NCI-H774 (cell line): ENCODE measurements at places on chromosomes 6 and 20.

DNA sequence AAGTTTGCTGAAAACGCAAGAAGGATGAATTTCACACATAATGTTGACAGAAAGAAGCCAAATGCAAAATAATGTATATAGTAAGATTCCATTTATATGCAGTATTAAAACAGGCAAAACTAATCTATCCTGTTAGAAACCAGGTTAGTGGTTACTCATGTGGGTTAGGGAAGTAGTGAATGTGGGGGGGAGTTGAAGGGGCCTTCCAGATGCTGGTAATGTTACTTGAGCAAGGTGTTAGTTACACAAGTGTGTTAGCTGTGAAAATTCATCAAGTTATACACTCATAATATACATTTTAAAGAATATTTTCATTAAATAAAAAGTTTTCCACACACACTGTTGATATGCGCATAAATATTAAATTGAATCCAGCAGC is 29.8 kb downstream of the USP45 start:
- no peak for DNase-seq

DNA sequence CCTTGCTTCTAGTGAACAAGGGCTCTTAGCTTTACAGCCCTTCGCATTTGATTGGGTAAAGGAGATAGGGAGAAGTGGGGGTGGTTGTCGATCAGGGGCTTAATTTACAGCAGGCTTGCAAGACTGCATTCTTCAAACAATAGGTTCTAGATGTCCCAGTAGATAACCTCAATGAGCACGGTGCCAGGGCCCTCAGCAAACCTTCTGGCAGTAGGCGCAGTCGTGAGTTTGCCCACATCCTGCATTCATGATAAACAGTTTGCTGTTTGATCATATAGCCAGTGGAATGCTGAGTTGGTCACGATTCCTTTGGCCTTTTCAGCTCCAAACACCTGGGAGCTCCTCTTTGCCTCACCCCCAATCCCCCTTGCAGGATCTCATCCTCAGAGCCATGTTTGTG is 27.5 kb downstream of the SUN5 start:
- DNase-seq: no peak

- no peak for DNase-seq
These were observed 59.7 kb downstream of the YTHDF1 start for GRCh38 chr20:63156221-63156671.

GRCh38 chr6:150866991-150867501 is 1.5 kb downstream of the MTHFD1L start:
- DNase-seq: no peak

DNA sequence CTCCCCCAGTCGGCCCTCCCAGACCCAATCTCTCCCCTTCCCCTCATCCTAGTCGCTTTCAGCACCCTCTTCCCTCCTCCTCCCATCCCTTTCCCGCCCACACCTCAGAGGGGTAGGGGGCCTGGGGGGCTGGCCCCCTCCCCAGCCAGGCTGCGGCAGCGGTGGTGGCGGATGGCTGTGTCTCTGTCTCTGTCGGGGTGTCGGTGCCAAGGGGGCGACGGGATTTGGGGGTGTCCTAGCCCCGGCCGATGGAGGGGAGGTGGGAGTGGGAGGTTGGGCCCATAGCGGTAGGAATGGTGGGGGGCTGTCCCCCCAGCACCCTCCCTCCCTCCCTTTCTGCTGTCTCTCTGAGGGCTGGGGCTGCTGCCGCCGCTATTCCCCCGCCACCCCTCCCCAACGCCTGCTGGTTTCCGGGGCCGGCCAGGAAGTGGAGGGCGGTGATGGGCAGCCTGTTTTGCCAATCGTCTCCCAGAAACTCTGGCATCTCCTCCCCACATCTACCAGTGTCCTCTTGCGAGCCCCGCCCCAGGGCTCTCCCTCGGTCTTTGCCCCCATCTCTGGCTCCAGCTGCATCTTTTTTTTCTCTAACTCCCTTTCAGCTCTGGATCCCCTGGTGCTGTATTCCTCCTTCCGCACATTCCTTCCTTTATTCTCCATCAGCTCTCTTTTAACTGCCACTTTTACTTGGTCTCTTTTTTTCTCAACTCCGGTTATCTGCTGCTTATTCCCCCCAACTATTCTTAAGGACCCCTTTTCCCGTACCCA is at the start of gene AGPAT1:
Gene AGPAT1, minus strand, starts transcription at position 374 of the 765 bp plus-strand sequence. CDS start 4,588 bp downstream, outside the sequence.
- DNase-seq: peak; percentile 91

DNA sequence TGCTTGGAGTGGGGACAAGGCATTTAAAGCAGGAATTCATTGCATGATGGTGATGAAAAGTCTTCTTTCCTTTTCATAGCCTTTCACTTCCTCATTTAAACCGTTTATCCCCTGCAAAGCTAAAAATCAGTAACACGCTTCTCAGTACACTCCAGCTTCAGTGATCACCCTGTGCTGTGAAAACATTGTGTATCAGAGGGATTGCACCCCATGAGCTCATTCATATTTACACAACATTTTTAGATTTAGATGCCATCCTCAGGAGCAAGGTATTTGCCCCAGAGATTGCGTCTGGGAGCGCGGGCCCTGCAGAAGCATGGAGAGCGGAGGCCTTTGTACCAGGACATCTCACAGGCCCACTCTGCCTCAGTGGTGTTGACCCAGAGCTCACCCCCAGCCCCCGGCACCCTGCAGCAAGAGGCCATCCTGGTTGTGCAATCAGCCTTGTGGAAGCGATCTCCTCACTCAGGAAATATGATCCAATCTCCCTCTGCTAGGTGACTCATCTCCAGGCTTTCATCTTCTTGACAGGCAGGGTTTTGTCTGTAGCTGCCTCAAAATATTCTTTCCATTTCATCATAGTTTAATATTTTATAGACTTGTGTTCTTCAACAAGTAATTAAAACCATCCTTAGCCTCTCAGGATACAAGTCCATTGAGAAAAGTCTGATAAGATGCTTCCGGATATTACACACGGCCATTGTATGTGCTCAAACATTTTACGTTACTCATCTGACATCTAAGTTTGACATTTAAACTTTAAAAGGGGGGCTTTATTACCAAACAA is 38.9 kb upstream of the THBS2 start:
- DNase-seq: no peak

- DNase-seq: no peak
These were observed 23.5 kb upstream of the HTR1E start for GRCh38 chr6:86913795-86914194.

- no peak for DNase-seq
These were observed 29.6 kb upstream of the ASIP start for GRCh38 chr20:34211591-34211990.

DNA sequence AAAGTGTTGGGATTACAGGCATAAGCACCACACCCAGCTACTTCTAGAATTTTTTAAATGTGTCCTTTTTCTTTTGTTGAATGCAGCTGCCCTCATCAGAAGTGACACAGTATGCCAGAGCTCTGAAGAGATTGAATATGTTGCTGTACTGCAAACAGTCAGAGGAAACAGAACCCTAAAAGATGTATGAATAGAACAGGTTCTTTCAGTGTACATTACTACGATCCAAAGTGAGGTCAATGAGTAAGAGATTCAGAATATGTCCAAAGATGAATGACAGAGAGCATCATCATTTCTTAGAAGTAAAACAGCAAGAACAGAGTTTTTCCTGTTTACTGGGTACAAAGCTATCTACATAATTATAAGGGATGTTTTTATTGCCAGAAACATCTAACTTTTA is 268.5 kb downstream of the NRN1 start:
- DNase-seq: no peak

GRCh38 chr6:160344271-160344670 is 3.9 kb upstream of the SLC22A3 start:
- no peak for DNase-seq

DNA sequence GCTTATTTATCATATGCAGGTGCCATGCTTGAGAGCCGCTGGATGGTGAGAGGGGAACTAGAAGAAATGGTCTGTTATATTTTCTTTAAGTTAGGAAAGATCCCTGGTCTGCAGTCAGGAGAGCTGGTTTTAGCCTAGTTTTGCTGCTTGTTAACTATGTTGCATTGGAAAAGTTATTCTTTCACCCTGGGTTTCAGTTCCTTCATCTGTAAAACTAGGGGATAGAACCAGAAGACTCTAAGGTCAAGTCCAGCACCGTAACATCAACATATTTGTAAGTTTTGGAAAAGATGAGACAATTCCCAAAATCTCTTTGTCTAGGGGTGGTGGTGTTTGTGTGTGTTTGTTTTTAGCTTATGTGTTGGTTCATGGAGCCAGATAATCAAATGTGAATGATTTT is 304.0 kb downstream of the QKI start:
- no peak for DNase-seq
